ENCODE measurements at places on chromosomes 11 and 22.

DNA sequence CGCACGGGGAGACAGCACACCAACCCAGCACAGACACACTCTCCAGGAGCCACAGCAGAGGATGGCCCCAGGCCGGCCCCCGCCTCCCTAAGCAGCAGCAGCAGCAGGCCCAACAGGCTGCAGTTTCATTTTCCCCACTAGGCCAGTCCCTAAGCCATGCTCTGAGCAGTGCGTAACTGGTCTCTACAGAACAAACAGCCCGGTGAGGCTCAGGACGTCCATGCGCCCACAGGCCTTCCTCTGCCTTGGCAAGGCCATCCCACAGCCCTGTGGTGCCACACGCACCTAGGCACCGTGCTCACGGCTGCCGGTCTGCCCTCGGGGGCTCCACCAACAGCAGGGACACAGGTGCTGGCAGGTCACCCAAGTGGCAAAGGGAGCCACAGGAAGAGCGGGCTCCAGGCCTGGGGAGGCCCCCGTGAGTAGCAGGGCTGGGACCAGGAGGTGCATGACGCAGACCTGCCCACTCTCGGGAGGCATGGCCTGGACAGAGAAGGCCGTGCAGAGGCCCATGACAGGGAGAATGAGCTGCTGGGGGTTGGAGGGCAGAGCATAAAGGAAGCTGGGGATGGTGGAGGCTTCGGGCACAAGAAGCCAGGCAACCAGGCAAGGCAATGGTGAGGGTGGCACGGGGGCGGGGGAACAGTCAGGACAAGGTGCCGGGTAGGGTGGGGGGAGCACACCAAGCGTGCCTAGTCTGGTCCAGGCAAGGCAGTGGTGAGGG lies 1.4 kb upstream of the MOB2 start:
- DNase-seq, result no peak

DNA sequence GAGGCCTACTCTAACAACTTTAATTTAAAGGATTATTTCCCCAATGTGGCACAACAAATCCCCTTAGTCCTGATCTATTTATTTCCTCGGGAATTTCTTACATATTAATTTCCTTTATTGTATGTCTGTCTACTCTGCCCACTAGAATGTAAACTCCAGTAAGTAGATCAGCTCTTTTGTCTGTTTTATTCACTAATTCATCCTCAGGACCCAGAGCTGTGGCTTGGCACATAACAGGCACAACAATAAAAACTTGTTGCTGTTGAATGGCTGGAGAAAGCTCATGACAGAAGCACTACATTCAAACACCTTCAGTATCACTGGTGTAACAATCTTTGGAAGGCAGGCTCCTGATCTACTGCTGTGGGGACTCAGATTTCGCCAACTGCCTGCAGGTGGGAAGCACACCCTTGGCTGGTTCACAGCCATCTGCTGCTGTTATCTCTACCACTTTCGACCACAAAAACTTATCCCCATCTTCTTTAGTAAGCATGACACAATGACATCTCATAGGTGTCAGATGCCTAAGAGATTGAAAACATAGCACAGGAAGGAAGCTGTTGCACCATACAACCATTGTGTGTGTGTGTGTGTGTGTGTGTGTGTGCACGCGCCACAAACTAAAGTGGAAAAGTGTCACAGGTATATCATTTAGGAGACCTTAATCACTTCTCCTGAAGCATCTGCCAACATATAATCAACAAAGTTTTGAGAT lies 11.9 kb downstream of the HIRA start:
- no peak for DNase-seq

DNA sequence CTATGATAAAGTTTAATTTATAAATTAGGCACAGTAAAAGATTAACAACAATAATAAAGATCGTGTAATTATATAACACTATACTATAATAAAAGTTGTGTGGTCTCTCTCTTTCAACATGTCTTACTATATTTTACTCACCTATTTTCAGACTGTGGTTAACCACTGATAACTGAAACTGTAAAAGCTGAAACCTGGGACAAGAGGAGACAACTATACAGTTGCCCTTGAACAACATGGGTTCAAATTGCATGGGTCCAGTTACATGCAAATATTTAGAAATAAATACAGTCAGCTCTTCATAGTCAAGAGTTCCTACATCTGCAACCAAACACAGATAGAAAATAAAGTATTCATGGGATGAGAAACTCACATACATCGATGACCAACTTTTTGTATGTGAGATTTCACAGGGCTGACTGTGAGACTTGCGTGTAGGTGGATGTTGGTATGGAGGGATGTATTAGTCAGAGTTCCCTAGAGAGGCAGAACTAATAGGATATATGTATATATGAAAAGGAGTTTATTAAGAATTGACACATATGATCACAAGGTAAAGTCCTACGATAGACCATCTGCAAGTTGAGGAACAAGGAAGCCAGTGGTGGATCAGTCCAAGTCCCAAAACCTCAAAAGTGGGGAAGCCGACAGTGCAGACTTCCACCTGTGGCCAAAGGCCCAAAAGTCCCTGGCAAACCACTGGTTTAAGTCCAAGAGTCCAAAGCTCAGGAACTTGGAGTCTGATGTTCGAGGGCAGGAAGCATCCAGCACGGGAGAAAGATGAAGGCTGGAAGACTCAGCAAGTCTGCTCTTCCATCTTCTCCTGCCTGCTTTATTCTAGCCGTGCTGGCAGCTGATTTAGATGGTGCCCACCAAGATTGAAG lies 359.5 kb downstream of the INSC start:
- DNase-seq, result no peak

DNA sequence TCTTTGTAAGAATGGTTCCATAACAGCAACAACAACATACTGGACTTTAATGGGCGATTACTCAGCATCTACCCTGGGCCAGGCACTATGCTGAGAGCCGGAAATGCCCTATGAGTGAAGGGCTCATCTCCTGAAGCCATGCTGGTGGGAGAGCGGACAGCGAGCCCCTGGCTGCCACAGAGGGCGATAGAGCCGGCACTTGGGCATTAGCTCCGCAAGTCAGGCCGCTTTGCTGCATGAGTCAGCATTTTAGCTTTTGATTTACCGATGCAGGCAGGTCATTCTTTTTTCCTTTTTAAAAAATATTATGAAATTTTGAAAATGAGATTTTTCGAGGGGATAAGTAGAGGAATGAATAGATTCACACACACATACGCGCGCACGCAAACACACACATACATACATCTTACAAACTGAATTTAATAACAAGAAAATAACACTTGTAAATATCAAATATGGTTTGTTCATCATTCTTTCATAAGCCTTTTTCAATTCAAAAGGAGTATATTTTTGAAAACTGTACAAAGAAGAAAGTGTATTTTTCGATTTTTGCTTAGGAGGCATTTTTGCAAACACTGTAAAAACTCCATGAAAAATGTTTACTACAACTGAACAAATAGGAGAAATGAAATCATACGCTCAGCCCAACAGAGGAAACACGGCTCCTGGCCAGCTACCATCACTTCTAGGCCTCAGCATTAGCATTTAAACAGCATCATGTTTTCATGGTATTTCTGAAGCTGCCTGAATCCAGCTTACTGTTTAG lies 667.3 kb downstream of the OPCML start:
- no peak for DNase-seq

GRCh38 chr11:43904742-43905535 lies 24.3 kb downstream of the ALKBH3 start:
- no peak for DNase-seq

- no peak for DNase-seq
These were observed 8.4 kb downstream of the KRTAP5-6 start for GRCh38 chr11:1705126-1706052.

DNA sequence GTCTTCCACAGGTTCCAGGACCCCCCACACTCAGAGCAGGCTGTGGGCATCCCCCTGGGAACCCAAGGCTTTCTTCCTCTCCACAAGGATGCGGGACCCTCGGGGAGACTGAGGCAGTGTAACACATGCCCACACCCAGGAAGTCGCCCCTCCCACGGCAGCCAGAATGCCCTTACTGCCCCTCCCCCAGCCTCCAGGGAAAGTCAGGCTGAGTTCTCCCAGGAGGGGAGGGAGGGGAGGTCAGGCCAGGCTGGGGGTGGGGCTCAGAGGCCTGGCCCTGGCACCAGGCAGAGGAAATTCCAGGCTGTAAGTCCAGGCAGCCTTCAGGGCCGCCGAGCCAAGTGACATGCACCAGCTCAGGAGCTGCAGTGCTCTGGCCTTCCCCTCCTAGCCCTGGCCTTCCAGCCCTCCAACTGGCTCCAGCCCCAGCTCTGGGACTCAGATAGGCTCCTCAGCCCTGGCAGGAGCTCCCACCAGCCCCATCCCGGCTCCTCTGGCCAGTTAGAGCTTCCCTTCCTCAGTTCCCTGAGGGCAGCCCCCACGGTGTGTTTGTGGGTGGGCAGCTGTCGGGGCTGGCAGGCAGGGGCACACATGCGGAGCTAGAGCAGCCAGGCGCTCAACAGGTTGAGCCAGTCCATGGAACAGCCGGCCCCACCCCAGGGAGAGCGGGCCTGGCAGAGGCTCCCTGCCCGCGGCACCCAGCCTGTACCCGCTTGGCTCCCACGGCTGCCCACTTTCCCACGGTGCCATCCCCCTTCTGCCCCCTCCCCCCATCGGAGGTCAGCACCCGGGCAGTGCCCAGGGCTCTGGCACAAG lies 3.6 kb downstream of the BCL9L start:
- no peak for DNase-seq

DNA sequence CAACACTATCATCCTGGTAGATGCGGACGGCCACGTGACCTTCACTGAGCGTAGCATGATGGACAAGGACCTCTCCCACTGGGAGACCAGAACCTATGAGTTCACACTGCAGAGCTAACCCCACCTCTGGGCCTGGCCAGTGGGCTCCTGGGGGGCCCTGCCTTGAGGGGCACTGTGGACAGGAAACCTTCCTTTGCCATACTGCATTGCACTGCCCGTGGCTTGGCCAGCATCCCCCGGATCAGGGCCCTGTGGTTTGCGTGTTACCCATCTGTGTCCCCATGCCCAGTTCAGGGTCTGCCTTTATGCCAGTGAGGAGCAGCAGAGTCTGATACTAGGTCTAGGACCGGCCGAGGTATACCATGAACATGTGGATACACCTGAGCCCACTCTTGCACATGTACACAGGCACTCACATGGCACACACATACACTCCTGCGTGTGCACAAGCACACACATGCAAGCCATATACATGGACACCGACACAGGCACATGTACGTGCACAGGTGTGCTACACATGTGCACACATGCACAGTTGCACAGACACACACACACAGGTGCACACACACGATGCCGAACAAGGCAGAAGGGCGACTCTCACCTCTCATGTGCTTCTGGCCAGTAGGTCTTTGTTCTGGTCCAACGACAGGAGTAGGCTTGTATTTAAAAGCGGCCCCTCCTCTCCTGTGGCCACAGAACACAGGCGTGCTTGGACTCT lies 15.3 kb upstream of the DGCR8 start:
- DNase-seq, result no peak

GRCh38 chr11:19605520-19606371 lies 106.9 kb upstream of the NAV2 start:
- DNase-seq, result no peak

DNA sequence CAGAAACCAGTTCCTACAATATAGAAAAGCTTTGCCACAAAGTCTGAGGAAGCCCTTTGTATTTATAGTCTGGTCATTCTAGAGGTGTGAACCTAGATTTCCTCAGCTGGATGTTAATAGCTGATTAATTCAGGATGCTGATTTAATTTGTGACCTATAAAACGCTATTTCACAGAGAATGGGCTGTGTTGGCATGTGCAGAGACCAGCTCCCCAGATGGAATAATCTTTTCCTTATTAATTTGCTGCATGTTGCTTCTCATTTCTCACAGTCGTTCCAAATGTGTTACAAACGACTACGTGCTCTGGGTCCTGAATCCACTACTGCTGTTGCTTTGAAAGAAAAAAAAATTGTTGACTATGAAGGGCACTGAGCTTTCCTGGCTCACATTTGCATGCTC lies 49.3 kb downstream of the BDNF start:
- DNase-seq, result no peak

Data from stimulated activated CD4-positive, alpha-beta T cell treated with anti-CD3 and anti-CD28 coated beads, TNF-alpha, amount 100 ng/mL, for 1 hour (primary cell).